HepG2 (cell line): ENCODE measurements at places on chromosomes 1 and 21. TPM values are rescaled to one million over a fixed set of nuclear protein-coding genes. Genes with fewer than 3 reads are reported as not detected.

DNA sequence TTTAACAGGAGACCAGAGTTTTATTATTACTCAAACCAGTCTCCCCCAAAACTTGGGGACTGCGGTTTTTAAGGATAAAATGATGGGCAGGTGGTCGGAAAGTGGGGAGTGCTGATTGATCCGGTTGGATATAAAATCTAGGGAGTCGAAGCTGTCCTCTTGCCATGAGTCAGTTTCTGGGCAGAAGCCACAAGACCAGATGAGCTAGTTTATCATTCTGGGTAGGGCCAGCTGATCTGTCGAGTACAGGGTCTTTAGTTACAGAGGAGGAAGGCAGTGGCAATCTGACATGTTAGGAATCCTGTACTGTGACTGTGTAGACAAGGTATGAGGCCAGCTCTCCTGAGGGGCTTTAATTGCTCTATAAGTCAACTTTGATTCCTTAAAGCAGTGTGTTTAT is 22.9 kb upstream of the FOXE3 start:
- no peak for DNase-seq

GRCh38 chr21:29407571-29407970 is 108.8 kb downstream of the BACH1 start:
- DNase-seq, result no peak

DNA sequence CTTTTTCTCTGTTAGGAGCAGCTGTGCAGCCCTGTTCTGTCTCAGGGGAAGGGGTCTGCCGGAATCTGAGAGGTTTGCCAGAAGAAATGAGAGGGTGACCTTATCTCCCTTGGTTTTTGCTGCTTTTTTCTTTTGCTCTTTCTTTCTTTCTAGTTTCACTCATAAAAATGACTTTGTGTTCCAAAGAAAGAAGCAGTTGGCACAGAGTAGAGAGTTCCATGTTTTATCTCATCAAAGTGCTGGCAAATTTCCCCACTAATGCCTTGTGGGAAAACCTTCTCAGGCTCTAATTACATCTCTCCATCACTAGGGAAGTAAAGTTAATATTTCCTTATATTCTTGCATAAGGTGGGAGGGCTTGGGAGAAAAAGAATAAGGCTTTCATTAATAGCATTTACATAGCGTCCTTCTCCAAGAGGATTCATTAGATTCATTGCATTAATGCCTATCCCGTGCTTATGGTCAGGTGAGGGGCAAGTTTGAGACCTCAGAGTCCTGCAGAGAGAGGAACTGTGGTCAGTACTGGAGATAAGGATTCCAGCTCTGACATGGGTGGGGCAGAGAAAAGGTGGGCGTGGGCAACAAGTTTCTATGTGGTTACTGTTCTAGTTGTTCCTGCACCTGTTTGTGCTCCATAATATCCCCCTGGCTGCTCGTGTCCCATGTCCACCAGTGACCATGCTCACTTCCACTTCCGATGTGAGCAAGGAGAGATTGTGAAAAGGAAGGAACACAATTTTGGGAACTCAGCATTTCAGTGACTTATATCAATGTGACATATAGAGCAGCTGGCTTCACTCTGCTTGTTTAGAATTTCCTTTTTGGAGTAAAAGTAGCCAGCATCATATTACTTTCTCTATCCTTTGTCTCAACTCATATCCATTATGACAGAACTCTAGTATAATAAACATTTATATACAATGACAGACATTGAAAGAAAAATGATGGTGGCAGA is 79.5 kb downstream of the DISC1 start:
- DNase-seq, result no peak

GRCh38 chr1:215665215-215665614 is 98.1 kb downstream of the KCTD3 start:
- DNase-seq, result no peak

GRCh38 chr1:56339786-56340465 is 239.4 kb downstream of the PLPP3 start:
- no peak for DNase-seq

DNA sequence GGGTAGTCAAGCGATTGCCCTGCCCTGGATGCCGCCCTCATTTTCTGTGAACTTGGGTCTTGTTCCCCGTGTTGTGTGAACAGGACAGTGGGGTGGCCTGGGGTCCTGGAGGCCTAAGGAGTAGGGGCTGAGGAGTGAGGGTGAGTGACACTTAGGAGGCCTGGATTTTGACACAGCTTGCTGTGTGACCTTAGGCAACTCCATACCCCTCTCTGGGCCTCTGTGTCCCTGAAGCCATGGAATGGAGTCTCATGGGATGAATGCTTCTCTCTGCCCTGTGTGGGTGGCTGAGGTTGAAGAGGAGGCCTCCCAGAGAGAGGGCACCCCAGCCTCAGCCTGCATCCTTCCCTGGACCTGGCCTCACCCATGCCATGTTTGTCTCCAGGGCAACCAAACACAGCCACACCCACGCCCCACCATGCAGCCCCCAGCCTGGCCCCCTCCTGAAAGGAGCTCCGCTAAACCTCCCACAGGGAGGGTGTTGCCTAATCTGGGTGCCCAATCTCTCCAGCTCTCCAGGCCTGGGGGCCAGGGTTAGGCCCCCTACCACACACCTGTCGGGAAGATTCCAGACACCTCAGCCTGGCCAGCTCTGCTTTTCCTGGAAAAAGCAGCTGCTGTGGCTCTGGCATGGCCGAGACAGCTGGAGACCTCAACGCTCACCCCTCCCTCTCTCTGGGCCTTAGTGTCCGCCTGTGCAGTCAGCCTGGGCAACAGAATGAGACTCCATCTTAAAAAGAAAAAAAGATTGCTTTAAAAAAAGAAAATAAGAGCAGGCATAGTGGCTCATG is 9.9 kb downstream of the MYOM3 start:
- no peak for DNase-seq

- no peak for DNase-seq
Measured at GRCh38 chr21:33124889-33125288, 54.9 kb downstream of the OLIG1 start.

DNA sequence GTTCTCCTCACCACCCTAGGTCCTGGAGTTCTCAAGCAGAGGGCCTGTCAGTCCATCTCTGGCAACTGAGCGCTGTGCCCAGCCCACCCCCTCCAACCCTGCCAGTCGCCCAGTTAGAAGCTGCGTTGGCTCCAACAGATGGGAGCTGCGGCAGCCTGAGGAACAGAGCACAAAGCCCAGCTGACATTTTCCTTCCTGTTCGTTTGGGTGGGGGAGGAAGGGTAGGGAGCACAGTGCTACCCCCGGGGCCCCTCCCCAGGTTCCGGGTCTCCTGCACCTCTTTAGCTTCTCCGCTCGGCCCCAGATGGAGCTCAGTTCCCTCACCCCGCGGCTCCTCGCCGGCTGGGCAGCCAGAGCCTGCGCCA is 1.4 kb downstream of the LRRN2 start:
- no peak for DNase-seq

GRCh38 chr1:61907102-61907501 is 164.8 kb downstream of the PATJ start:
- DNase-seq, result no peak

DNA sequence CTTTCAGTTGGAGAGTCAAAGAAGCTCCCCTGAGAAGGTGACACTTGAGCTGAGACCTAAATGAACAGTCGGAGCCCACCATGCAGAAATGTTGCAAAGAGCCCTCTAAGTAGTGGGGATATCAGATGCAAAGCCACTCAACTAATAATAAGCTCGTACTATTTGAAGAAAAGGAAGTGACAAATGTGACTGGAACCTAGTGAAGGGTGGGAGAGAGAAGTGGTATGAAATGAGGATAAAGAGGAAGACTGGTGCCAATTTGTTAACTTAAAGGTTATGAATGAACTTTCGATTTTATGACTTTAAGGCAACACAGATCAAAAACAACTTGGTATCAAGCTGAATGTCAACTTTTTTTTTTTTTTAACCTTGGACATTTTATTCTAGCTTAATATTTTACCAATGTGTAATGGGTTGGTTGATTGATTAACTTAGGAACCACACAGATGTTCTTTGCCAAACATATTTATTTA is 14.7 kb downstream of the LYPLAL1 start:
- DNase-seq, result no peak

DNA sequence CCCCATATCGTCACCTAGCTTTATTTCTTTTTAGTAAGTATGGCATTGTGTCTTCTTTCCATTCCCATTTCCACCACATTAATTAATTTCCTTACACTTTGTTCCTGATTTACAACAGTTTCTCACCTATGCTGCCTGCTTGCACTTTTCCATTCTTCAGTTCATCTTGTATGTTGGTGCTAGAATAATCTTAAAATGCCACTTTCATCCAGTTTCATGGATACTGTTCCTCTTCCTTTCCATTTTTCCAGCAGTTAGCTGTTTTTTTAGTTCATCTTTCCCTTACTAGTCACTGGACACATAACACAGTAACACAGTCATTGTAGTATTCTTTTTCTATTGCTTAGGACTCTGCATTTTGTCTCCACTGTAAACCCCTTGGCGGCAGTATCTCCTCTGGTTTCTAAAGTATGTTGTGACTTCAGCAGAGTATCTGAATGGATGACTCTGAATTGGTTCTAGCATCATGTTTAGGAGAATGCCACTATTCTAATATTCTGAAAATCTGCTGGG is 2.1 kb downstream of the CDC7 start:
- DNase-seq, result peak; percentile 83

GRCh38 chr1:20165522-20165951 is 20.4 kb upstream of the UBXN10 start:
- peak; percentile 35 for DNase-seq

DNA sequence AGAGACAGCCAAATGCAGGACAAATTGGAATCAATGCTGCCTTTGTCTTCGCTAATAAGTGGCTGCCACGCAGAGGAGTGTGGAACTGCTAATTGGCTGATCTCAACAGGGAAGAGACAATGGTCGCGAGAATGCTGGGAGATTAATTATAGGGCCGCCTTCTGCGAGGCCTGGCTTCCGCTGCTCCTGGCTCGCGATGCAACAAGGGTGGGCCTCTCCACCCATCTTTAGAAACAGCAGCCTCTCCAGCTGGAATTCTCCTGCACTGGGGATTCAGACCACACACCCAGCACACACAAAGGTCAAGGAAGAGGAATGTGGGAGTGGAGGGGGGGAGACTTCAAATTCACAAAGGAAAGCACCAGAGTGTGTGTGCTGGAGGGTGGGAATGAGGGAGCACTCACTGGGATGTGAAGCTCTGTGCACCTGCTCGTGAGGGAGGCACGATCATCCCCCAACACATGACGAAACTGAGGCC is 200.7 kb upstream of the GRIK3 start:
- DNase-seq, result no peak

- no peak for DNase-seq
Measured at GRCh38 chr21:29613021-29613420, 314.3 kb downstream of the BACH1 start.

- no peak for DNase-seq
Measured at GRCh38 chr1:210447456-210448057, 118.9 kb downstream of the HHAT start.

- DNase-seq, result peak; percentile 65
Measured at GRCh38 chr1:44029911-44030604, 1.2 kb downstream of the SLC6A9 start.

GRCh38 chr21:39763272-39763970 is 18.4 kb downstream of the IGSF5 start:
- DNase-seq, result no peak

DNA sequence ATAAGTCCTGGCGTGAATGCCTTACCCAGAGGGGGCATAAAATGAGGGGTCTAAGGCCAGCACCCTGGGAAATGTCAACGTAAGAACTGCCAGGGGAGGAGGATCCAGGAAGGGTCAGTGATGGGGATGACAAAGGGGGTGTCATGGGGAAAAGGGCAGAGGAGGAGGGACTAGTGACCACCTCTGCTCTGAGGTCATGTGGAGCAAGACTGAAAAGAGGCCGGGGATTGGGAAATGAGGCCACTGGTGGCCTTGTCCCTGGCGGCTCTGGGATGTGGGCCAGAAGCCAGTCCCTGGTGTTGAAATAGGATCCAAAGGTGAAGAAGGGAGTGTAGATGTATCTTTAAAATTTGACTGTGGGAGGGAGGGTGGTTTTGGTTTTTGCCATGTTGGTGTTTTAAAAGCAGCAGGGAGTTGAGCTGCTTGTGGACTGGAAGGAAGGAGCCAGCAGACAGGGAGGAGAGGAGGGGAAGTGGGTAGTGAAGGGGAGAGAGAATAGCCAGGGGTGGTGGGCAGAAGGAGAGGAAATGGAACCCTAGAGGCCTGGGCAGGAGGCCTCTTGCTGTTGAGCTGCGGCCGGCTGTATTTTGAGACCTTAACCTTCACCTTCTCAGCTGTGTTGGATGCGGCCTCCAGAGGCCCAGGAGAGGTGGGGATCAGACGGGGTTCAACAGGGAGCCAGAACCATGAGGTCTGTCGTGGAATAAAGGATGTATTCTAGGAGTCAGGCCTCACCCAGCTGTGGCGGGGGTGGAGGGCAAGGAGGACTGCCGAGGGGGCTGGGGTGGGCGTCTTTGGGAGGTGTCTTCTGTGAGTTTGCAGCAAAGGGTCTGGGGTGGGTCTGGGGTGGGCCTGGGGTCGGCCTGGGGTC is 92.5 kb downstream of the DHRS3 start:
- DNase-seq, result peak; percentile 95

- DNase-seq, result no peak
Measured at GRCh38 chr1:44371206-44371605, 16.1 kb upstream of the ERI3 start.

The GPR25 gene
- total RNA-seq, result not detected in 2 replicates

The TMEM269 gene
- total RNA-seq, result 0.15 and 0.24 TPM in 2 replicates

The HSF2BP gene
- total RNA-seq, result 1.6 and 2.2 TPM in 2 replicates

The ADIPOR1 gene
- 55.7 and 60.0 TPM in 2 replicates for total RNA-seq

The PLCH2 gene
- 0.14 and 0.15 TPM in 2 replicates for total RNA-seq

The NUF2 gene
- 39.4 and 44.9 TPM in 2 replicates for total RNA-seq

The LYPD8 gene
- total RNA-seq, result not detected in 2 replicates

The SLC25A34 gene
- 0.13 TPM in 1 of 2 replicates, not detected in the other for total RNA-seq
